AG20443 (cell line): ENCODE measurements at places on chromosomes 2 and 18.
A peak's percentile ranks its signal among the peaks of the same experiment; 100 is the strongest.

- DNase-seq = no peak
Observed at GRCh38 chr18:57207124-57207916, 60.4 kb downstream of the BOD1L2 start.

- no peak for DNase-seq
Observed at GRCh38 chr2:159518321-159519005, 97.9 kb downstream of the BAZ2B start.

DNA sequence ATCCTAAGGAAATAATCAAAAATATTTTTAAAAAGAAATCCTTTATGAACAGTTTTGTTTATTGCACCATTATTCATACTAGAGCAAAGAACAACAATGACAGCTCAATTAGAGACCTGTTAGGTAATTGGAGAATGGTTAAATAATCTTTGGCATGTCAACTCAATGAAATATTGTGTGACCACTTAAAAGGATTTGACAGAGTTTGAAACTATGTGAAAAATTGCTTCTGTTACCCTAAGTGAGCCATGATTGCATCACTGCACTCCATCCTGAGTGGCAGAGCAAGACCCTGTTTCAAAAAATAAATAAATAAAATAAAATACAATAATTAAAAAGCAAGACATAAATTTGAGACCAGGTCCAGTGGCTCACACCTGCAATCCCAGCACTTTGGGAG is 66.1 kb upstream of the ATP8B1 start:
- no peak for DNase-seq

- peak; percentile 88 for DNase-seq
Observed at GRCh38 chr2:17830053-17831034, 14.1 kb downstream of the MSGN1 start.

- DNase-seq = peak; percentile 76
Observed at GRCh38 chr2:37387148-37387835, 42.9 kb downstream of the QPCT start.

DNA sequence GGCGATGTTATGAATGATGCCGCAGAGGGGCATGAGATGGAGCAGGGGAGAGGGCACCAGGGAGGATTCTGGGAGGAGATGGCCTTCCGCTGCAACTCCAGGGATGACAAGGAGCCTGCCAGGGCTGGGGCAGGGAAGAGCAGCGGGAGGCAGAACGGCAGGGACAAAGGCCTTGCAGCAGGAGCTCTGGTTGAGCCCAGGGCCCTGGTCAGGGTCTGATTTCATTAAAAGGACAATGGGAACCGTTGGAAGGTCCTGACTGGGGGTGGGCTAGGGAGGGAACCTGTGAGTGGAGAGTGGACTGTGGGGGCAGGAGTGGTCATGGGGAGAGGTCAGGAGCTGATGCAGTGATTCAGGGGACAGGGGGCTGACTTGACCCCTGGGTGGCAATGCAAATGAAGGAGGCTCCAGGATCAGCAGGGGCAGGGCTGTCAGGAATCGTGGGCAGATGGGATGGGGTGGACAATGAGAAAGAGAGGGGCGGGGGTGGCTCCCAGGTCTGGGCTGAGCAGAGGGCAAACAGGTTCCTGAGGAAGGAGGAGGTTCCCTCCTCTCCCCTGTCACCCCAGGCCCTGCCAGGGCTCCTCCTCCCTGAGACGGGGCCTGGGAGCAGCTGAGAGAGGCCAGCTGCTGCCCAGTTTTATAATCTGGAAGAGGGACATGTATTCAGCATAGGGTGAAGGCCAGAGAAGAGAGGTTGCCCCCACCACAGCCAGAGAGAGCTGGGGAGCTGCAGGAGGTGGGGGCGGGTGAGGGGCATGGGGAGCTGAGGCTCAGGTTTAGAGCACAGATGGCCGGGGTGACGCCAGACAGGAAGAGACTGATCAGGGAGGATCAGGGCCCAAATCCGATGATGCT is 7.3 kb upstream of the DUSP2 start:
- no peak for DNase-seq

- no peak for DNase-seq
Observed at GRCh38 chr18:47996091-47996541, 65.7 kb upstream of the SMAD2 start.

- DNase-seq = no peak
Observed at GRCh38 chr18:72342933-72343332, 201.2 kb downstream of the CBLN2 start.

- DNase-seq = peak; percentile 31
Observed at GRCh38 chr2:11133238-11133935, 21.9 kb upstream of the SLC66A3 start.

DNA sequence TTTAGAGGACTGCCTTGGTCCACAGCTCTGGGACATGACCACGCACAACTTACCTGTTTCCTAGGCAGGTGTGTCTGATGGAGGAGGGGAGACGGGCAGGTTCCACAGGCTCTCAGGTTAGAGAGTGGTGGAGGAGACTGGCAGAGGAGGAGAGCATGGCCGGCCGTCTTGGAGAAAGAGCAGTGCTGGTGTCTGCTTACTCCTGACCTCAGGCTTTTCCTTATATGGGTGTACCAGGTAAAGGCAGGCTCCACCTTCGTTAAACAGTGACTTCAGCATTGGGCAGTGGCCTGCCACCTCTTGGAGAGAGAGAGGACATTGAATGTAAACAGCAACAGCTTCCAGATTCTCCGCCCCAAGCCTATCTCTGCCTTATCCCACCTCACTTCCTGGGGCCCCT is at the start of gene CAPN13:
Gene CAPN13, minus strand, starts transcription at position 198 of the 400 bp plus-strand sequence. CDS start 20,121 bp downstream, outside the sequence.
- no peak for DNase-seq

- DNase-seq = no peak
Observed at GRCh38 chr2:230773039-230773773, 60.6 kb downstream of the CAB39 start.

- DNase-seq = no peak
Observed at GRCh38 chr2:222795450-222796357, 65.1 kb upstream of the ACSL3 start.

- no peak for DNase-seq
Observed at GRCh38 chr2:144467502-144468137, 52.3 kb downstream of the ZEB2 start.

DNA sequence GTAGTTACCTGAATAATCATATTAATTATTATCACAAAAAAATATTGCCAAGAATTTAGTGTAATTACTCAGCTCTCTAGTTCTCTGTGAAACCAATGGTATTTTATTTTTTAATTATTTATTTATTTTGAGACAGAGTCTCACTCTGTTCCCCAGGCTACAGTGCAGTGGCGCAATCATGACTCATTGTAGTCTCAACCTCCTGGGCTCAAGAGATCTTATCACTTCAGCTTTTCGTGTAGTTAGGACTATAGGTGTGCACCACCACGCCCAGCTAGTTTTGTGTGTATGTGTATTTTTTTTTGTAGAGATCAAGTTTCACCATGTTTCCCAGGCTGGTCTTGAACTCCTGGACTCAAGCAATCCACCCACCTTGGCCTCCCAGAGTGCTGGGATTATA is 440.4 kb upstream of the CDH20 start:
- DNase-seq = no peak

GRCh38 chr2:47041891-47042684 is 113.0 kb downstream of the STPG4 start:
- no peak for DNase-seq

- no peak for DNase-seq
Observed at GRCh38 chr2:192413812-192414681, 219.3 kb upstream of the TMEFF2 start.
